ENCODE measurements at places on chromosomes 2 and 18. TPM values are rescaled to one million over a fixed set of nuclear protein-coding genes. Genes with fewer than 3 reads are reported as not detected.

- no peaks in the 10 kb centered on the region for H3K36me3 ChIP-seq
- no peaks in the 10 kb centered on the region for H3K4me1 ChIP-seq
- H3K4me3 ChIP-seq = no peak overlapping the region
- no peak overlapping the region for H3K27ac ChIP-seq
- no peak for DNase-seq
Observed at GRCh38 chr2:224630659-224631550, 45.7 kb upstream of the CUL3 start.

DNA sequence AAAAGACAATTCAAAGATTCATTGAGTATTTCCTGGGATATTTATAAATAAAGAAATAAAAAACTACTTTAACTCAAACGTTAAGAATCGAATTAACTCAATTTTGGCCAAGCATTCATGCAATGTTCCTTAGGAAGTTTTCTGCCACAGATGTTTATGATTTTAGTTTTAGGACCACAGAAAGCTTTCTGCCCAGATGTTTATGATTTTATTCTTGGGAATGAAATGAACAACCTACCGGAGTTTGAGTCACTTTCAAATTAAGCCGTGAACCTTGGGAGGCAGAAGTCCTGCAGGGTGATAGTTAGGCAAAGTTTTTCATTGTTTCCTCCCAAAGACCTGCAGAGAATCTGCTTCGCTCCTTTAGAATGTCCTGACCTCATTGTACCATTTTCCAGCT is 34.7 kb upstream of the MBP start:
- H3K4me1 ChIP-seq = no peaks in the 10 kb centered on the region
- no peaks in the 10 kb centered on the region for H3K36me3 ChIP-seq
- no peak overlapping the region for H3K27ac ChIP-seq
- H3K27me3 ChIP-seq = peaks cover 8% of the 10 kb centered on the region
- no peak for DNase-seq
- no peak overlapping the region for H3K4me3 ChIP-seq

DNA sequence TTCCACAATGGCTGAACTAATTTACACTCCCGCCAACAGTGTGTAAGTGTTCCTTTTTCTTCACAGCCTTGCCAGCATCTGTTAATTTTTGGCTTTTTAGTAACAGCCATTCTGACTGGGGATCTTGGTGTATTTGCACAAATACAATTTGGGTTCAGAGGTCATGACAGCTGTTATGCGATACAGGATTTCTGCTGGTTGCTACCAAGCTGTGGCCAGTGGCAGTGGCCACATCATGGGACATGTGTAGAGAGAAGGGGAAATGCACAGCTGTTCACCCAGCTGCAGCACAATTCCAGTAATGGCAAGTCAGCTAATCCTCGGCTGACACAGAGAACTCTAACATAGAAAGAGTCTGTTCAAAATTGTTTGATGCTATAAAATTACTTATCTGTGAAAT is 21.0 kb upstream of the SELENOI start:
- peaks cover 2% of the 10 kb centered on the region for H3K27me3 ChIP-seq
- H3K36me3 ChIP-seq = peaks cover 4% of the 10 kb centered on the region
- DNase-seq = no peak
- H3K4me3 ChIP-seq = no peak overlapping the region

EFHD1 gene
- total RNA-seq = 7.6 TPM

CCDC68 gene
- total RNA-seq = not detected

PDE1A gene
- not detected for total RNA-seq

CD302 gene
- 0.62 TPM for total RNA-seq

DNA sequence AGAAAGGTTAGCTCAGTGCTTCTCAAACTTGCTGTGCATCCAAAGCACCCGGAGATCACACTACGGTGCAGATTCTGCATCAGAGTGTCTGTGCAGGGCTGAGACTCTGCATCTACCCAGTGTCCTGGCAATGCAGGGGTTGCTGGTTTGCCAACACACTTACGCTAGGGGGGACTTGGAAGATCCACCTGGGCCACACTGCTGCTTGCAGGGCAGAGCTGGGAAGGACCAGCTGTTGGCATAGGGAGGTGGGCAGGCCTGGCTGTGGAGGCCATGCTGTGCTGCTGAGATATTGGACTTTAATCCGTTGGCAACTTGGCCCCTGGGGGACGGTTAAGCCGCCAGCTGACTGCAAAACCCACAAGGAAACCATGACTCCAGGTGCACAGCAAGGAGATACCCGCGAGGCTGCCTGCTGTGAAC is 397.6 kb upstream of the HS6ST1 start:
- H3K36me3 ChIP-seq = no peaks in the 10 kb centered on the region
- H3K4me3 ChIP-seq = no peak overlapping the region
- DNase-seq = no peak

DNA sequence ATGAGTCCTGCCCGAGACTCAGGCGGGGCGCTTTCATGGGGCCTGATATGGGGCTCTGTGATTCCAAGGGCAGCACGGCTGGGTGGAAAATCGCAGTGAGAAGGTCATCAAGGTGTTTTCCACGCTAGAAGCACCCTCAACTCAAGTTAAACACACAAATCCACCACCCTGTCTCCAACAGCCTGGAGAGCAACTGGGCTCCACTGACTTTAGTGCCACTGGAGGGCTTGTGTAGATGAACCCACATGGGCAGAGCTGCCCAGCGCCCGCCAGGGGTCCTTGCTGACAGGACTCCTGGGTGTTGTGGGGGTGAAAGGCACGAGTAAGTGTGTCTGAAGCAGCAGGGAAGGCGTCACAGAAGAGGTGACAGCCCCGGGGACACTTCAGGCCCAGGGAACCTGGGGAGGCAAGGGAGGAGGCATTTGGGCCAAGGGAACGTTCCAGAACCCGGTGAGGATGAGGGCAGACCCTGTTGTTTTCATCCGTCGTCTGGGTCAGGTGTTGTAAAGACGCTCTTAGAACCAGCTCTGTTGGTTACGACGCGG is 51.8 kb upstream of the CTDP1 start:
- DNase-seq = no peak
- H3K4me1 ChIP-seq = peaks cover 11% of the 10 kb centered on the region
- H3K27me3 ChIP-seq = peaks cover 13% of the 10 kb centered on the region
- H3K4me3 ChIP-seq = no peak overlapping the region
- no peaks in the 10 kb centered on the region for H3K36me3 ChIP-seq
- H3K27ac ChIP-seq = no peak overlapping the region

TUBB6 gene
- 15.6 TPM for total RNA-seq

MC2R gene
- not detected for total RNA-seq

GRCh38 chr2:58562276-58562675 is 321.2 kb upstream of the FANCL start:
- H3K4me1 ChIP-seq = no peaks in the 10 kb centered on the region
- H3K4me3 ChIP-seq = no peak overlapping the region
- no peak for DNase-seq
- peaks cover 14% of the 10 kb centered on the region for H3K27me3 ChIP-seq
- H3K36me3 ChIP-seq = no peaks in the 10 kb centered on the region
- H3K27ac ChIP-seq = no peak overlapping the region

TP53I3 gene
- 3.7 TPM for total RNA-seq

DHRS9 gene
- 0.36 TPM for total RNA-seq

ZEB2 gene
- 17.8 TPM for total RNA-seq

CRACDL gene
- 0.61 TPM for total RNA-seq

IL36A gene
- not detected for total RNA-seq

RAMP1 gene
- 0.68 TPM for total RNA-seq

All from activated naive CD8-positive, alpha-beta T cell treated with anti-CD3 and anti-CD28 coated beads, Interleukin-2, amount 10 ng/mL, durations not matched to agents 7 days and 5 days (primary cell).